ENCODE measurements at places on chromosomes 7 and 10. TPM values are rescaled to one million over a fixed set of nuclear protein-coding genes. Genes with fewer than 3 reads are reported as not detected.

- H3K4me3 ChIP-seq, result no peak overlapping the region
- H3K27me3 ChIP-seq, result no peaks in the 10 kb centered on the region
- H3K36me3 ChIP-seq, result no peaks in the 10 kb centered on the region
- H3K4me1 ChIP-seq, result peaks cover 20% of the 10 kb centered on the region
- DNase-seq, result no peak
Measured at GRCh38 chr10:86871563-86872183, 85.7 kb downstream of the MMRN2 start.

DNA sequence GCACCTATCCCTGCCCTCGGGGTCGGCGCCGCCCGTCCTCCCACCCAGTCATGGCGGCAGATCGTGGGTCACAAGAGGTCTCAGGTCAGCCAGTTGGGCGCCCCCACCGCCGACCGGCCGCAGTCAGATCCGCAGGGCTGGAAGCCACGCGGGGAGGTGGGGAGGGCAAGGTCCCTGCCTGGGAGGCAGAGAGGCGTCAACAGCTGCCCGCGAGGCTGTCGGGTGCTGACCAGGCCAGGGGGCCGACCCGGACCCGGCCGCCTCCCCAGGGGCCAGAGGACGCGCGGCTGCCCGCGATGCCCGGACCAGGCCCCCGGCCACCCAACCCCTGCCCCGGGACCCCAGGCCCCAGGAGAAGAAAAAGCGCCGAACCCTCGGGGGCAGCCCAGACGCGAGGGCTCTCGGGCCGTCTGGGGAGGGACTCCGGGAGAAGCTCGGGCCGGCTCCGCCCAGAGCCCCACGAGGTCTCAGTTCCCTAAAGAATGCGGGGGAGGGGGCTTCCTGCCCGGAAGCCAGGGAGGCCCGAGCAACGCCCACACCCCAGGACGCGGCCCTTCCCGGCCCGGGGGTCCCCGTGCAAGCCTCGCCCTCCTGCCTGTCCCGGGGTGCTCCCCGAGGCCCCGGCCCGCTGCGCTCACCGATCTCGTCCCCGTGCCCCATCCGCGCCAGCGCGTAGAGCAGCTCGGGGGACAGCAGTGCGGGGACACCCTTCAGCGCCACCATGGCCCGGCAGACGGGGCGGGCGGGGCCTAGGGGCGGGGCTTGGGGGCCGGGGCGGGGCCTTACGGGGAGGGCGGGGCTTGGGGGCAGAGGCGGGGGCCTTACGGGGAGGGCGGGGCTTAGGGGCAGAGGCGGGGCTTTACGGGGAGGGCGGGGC, at the start of gene FUOM:
Gene FUOM (minus strand): TSS at position 735 of the 877 bp plus-strand sequence. CDS start 12 bp downstream, at position 723.
- H3K4me3 ChIP-seq, result peak within 1 kb of the TSS; percentile 72
- H3K36me3 ChIP-seq, result peaks cover 2% of the 10 kb centered on the region
- peak; percentile 79 for DNase-seq

Gene NPC1L1
- total RNA-seq, result not detected

Gene SLIT1
- total RNA-seq, result not detected

Gene DNAJC12
- total RNA-seq, result 3.2 TPM

Gene SFRP5
- total RNA-seq, result not detected

All from ascending aorta (tissue), 2 donors.